ENCODE measurements at places on chromosomes 1 and 21.

DNA sequence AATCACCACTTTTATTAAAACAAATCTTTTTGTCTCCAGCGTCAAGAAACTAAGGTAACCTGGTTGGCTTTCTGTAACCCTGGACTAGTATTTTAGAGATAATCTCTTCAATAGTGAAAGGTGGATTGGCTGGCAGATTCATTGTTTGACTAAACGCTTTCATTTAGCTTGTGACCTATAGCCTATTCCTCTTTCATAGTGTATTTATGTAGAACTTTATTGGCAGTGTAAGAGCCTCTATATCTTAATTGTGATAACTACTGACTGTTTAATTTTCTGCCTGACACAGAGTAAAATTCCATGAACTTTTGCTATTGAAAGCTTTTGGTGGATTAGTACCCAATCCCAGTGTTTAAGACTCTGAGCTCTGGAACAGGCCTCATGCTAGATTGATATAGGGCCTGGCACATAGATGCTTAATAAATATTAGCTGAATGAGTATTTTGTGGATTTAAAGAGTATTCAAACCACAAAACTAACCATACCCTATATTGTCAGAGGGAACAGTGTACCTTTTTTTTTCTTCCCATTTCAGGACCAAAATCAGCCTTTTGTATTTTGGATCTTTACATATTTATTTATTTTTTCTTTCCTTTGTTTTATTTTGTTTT, 34.8 kb downstream of the AK4 start:
- no peak for DNase-seq

GRCh38 chr21:20789729-20790500, 208.3 kb upstream of the NCAM2 start:
- DNase-seq, result no peak

GRCh38 chr1:160328184-160328583, 14.9 kb downstream of the COPA start:
- DNase-seq, result no peak

DNA sequence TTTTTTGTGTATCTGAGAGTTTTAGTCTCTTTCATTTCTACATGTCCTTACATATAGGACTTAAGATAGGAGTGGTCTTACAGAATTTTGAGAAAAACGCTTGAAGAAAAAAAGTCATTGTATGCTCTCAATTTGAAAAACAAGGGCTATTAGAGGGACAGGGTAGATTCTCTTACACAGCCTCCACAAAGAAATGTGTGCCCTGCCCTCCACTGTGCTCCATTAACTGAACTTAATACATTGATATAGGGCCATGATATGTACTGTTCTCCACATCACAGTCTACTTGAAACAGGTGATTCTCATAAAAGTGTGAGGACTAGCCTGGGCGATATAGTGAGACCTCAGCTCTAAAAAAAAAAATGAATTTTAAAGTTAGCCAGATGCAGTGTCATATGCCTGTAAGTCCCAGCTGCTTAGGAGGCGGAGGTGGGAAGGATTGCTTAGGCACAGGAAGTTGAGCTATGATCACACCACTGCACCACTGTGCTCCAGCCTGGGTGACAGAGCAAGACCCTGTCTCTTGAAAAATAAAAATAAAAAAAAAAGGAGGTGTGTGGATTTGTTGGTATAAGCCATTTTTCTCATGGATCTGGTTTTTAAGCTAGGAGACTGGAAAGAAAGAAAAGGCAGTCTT, 77.0 kb downstream of the HMCN1 start:
- no peak for DNase-seq

GRCh38 chr1:35726450-35727433, 8.1 kb upstream of the C1orf216 start:
- peak; percentile 46 for DNase-seq

DNA sequence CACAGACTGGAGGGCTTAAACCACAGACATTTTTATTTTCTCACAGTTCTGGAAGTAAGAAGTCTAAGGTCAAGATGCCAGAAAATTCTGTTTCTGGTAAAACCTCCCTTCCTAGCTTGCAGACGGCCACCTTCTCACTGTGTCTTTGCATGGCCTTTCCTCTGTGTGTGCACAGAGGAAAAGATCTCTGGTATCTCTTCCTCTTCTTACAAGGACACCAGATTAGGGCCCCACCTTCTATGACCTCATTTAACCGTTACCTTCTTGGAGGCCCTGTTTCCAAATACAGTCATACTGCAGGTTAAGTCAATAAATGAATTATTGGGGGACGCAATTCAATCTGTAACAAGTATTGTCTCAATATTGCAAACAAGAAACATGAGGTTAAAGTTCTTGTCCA, 63.0 kb upstream of the PRDX6 start:
- DNase-seq, result no peak

DNA sequence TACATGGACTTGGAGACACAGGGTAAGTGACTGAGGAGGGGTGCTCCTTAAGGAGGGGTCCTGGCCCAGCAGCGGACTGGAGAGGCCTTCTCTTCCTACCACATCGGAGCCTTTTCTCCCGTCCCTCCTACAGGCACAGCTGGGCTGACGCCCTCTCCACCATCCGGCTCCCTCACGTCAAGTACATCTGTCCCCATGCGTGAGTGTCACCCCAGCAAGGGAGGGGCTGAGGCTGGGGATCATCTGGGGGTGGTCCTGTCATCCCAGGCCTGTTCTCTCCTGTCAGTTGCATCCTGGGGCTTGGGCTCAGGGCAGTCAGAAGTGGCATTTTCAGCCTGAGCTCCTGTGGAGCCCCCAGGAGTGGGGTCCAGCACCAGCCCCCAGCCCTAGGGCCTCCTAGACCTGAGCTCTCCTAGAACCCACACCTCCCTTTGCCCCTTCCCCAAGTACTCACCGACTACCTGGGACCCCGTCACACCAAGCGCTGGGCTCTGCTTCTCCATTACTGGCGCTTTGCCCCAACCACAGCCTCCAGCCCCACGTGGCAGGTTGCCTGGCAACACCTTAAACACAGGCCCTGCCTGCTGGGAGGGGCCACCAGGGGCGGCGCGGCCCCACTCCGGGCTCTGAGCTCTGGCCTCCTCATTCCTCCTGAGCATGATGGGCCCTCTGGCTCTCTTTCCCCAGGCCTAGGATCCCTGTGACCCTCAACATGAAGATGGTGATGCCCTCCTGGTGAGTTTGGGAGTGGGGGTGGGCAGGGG, 2.3 kb downstream of the LYPLA2 start:
- DNase-seq, result no peak

DNA sequence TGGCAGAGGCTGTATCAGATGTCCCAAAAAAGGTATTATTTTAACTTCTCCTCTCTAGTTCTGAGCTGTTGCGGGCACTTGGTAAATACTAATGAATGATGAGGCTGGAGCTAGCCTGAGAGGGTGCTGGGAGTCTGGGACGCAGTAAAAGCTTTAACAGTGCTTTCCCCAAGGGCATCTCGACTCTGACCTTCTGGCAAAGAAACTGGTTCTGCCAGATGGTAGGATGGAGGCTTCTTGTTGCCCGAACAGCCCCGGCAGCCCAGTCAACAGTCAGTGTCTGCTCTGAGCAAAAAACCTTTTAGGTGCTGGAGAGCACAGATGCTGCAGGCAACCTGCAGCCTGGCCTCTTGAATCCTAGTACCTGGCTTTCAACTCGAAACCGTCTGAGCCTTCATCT, 2.5 kb upstream of the PNRC2 start:
- DNase-seq, result peak; percentile 92

DNA sequence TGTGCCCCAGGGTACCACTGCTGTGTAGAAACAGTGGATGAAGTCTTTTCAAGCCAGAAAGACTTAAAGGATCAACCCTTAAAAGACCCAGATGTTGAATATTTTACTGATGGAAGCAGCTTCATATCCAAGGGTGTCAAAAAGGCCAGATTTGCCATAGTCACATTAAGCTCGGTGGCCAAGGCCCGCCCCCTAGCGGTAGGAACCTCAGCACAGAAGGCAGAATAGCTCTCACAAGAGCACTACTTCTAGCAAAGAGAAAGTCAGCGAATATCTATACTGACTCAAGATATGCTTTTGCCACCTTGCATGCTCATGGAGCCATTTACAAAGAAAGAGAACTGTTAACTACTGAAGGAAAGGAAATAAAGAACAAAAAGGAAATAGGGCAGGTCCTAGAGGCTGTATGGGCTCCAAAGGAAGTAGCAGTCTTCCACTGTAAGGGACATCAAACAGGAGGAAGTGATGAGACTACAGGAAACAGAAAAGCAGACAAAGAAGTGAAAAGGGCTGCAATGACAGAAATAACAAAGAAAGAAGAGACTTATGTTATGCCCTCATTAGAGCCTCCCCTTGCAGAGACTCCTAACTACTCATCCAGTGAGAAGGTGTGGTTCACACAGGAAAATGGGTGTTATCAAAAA, 90.5 kb downstream of the LIPI start:
- no peak for DNase-seq

GRCh38 chr1:230049731-230050130, 17.3 kb upstream of the GALNT2 start:
- DNase-seq, result no peak

- DNase-seq, result no peak
These were observed 192.3 kb downstream of the SLC45A1 start for GRCh38 chr1:8510041-8510823.

- peak; percentile 63 for DNase-seq
These were observed 35.6 kb downstream of the STUM start for GRCh38 chr1:226584164-226584563.

- no peak for DNase-seq
These were observed 5.4 kb downstream of the KRTAP10-12 start for GRCh38 chr21:44702111-44702972.

GRCh38 chr1:28195780-28196179, 19.3 kb upstream of the PTAFR start:
- no peak for DNase-seq

DNA sequence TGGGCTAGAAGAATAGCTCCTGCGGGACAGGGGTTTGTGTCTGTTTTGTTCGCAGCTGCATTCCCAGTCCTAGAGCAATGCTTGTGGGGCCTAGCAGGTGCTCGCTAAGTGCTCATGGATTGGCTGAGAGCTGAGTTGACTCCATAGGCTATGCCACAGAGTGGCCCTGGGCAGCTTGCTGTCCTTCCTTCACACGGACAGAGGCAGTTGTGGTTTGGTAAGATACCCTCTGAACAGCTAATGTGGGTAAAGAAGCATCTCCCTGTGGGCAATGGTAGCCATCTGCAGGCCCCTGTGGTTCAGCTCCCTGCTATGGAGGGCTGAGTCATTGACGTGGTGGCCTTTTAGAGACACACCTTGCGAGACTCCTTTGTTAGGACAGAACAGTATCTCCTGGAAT, 23.5 kb upstream of the LBR start:
- no peak for DNase-seq

DNA sequence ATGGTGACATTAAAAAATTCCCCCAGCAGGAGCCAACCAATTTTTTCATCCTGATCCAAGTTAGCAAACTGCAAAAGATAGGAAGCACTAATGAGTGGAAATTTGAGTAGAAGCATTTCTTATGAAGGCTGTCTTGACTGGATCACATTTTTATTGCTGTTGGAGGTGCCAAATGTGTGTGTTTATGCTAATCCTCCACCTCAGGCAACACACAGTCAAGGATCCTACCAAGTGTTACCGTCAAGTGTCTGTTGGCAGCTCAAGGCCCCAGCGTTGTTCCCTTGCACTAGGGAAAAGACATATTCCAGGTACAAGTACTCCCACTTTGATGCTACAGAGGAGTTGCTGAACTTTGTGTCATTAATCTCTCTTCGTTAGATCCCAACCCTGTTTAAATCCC, 18.3 kb downstream of the METTL18 start:
- no peak for DNase-seq

DNA sequence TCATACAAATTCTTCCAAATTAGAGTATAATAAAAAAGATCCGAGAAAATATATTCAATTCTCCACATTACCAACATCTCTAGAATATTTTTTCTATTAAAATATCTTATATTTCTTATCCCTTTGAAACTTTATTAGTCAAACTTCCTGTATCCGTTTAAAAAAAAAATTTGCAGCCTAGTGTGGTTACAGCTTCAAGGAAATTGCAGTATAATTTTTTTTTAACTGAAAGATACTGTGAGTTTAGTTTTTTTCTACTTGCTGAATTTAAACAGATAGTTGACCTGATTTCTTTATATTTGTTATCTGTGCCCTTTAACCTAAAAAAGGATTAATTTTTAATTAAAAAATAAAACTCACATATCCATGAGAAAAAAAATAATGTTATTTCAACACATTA, 1.5 kb downstream of the RGS18 start:
- DNase-seq, result no peak

GRCh38 chr1:36847186-36847585, 187.1 kb downstream of the GRIK3 start:
- no peak for DNase-seq

GRCh38 chr1:201769966-201770365, 59.0 kb upstream of the IPO9 start:
- no peak for DNase-seq

DNA sequence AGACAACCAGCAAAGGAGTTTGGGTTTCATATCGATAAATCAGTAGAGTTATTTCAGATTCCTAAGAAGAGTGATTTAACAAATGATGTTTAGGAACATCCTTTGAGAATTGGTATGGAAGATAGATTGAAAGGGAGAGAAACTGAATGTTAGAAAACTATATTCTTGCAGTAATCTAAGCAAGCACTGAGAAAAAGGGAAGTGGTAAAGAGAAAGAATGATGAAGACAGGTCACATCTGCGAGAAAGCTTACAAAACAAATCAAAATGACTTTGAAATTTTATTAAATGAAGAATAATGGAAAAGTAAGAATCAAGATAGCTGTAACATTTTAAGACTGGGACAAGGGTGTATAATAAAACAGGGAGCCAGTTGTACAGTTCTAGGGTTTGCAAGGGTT, 177.0 kb downstream of the HS2ST1 start:
- DNase-seq, result no peak

DNA sequence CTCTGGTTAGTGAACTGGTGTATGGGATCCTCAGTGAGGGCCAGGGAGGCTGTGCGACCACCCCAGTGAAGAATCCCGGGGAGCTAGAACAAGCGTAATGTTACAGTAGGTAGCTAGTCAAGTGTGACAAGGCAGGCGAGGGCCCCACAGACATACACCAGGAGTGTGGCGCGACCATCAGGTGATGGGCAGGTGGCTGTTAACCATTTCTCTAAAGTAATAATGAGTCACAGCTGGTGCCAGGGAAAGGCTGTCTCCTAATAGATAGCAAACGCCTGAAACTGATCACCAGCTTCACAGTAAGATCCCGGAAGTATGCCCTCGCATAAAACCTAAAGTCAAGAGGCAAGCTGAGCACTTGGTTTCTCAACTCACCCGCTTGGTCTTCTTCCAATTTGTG, 40.5 kb upstream of the TARBP1 start:
- DNase-seq, result no peak

- no peak for DNase-seq
These were observed 87.4 kb upstream of the ERRFI1 start for GRCh38 chr1:8113262-8114220.

All from DMS79 (cell line).